ENCODE measurements at places on chromosomes 6 and 20. TPM values are rescaled to one million over a fixed set of nuclear protein-coding genes. Genes with fewer than 3 reads are reported as not detected.

- DNase-seq = no peak
Observed at GRCh38 chr6:125165776-125166175, 12.2 kb downstream of the TPD52L1 start.

DNA sequence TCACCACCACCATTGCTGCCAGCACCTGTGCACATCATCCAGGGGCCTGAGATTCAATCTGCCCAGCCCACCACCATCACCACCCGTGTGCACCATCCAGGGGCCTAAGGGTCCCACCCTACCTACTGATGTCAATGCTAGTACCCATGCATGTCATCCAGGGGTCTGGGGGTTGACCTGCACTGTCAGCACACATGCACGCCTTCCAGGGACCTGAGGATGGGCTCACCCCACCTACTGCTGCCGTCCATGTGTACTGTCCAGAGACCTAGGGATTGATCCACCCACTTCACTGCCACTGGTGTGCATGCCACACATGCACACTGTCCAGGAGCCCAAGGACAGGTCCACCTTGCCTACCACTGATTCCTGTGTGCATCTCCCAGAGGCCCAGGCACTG, 11.9 kb upstream of the OXT start:
- no peak for DNase-seq

TFAP2D gene
- total RNA-seq = not detected

SOX18 gene
- total RNA-seq = 57.2 TPM

KIF25 gene
- not detected for total RNA-seq

All from vagina (tissue), 2 donors.